ENCODE measurements at places on chromosomes 5 and 9.

DNA sequence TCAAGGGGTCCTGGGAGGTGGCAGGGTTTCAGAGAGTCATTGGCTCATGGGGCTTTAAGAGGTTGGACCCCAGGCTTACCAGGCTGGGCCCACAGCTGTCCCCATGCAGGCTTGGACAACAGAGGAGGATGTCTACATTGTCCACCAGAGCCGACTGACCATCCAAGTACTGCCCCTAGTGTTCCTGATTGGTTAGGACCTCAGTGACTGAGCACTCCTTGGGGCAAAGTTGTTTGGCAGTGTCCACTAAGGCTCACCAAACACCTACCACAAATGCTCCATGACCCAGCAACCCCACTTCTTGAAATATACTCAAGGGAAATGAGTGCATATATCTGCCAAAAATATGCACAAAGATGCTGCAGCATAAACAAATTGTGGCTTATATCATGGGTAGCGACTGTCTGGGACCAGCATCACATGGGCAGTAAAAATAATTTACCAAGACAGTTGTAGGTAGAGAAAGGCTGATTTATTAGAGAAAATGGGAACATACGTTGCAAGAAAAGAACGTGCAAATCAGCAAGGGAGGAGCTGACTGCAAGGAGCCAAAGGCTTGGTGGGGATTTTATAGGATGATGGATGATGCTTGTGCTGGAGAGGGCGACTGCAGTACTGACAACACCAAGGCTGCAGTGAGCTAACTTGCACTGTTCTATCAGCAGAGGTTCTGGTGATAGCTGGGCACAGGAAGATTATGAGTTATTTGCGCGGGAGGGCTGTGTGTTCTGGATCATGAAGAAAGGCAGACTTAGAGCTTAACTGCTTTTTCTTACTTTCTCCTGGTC lies 265.2 kb downstream of the GADD45G start:
- DNase-seq: no peak

DNA sequence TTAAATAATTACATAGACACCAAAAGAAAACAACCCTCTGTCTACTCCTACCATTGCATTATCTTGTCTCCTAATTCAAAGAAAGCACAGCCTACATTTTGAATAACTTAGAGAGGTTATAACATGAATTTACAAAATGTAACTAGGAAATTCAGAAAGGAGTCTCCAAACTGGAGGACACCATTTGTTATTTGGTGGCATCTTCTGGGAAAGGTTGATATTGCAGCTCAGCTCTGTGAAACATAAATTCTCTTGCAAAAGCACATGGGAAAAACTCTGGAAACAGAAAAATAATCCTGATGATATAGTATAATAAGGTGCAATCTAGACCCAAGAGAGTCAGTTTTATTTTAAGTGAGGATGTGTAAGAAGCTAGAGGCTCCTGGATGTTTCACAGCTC lies 215.3 kb downstream of the MLLT3 start:
- DNase-seq: no peak

- no peak for DNase-seq
Measured at GRCh38 chr9:32247168-32247567, 137.3 kb upstream of the ACO1 start.

GRCh38 chr5:151730381-151730780 lies 28.1 kb downstream of the ATOX1 start:
- no peak for DNase-seq

GRCh38 chr9:116792271-116792670 lies 105.2 kb downstream of the TRIM32 start:
- DNase-seq: no peak

GRCh38 chr5:111733571-111733970 lies 23.4 kb downstream of the NREP start:
- DNase-seq: no peak

DNA sequence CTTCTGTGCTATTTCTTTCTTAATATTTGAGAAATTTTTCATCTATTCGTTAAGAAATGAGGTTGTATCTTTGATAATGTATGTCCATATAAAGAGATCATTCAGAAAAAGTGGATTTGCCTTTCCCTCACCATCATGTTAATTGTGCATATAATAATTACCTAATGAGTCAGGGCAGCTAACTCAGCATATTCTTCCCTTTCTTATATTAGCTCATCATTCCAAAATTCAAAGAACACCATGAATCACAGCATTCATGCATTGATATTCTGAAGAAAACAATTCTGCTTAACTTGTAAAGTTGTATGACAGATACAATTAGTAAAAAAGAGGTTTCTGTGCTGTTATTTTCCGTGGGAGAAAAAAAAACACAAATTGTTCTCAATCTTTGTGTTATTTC lies 630.6 kb downstream of the TLE1 start:
- no peak for DNase-seq

DNA sequence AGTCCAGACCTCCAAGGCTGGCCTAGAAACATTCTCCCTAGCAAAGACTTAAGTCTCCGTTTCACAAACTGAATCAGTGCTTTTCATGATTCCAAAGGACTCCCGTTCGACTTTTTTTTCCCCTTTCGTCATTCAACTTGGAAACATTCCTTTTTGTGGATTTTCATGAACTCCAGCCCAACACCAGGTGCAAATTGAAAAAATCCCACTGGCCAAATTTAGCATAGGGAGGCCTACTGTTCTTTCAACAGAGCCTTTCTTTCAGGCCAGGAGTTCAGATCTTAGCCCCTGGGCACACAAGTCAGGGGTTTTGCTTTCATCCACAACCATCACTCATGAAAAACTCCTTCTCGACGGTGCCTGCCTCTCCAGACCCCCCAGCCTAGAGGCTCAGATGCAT lies 285.3 kb downstream of the PIK3R1 start:
- no peak for DNase-seq

DNA sequence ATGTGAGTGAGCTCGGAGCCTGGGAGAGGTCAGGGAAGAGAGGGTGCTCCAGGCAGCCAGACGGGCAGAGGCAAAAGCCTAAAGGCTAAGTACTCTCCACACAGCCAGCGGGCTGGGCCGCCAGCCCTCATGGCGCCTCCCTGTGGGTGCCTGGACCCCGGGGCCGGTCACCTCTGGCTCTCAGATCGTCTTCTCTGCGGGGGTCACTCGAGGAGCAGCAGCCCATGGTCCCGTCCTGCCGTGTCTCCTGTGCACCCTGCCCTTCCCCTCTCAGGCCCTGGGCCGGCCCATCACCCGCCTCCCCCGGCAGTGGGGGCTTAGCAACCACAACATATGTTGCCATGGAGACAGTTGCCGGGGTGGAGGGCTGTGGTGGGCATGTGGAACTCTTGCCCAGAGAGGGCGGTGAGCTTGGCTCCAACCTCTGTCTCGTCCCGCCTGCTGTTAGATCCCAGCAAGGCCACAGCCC lies 4.2 kb downstream of the AK1 start:
- no peak for DNase-seq

DNA sequence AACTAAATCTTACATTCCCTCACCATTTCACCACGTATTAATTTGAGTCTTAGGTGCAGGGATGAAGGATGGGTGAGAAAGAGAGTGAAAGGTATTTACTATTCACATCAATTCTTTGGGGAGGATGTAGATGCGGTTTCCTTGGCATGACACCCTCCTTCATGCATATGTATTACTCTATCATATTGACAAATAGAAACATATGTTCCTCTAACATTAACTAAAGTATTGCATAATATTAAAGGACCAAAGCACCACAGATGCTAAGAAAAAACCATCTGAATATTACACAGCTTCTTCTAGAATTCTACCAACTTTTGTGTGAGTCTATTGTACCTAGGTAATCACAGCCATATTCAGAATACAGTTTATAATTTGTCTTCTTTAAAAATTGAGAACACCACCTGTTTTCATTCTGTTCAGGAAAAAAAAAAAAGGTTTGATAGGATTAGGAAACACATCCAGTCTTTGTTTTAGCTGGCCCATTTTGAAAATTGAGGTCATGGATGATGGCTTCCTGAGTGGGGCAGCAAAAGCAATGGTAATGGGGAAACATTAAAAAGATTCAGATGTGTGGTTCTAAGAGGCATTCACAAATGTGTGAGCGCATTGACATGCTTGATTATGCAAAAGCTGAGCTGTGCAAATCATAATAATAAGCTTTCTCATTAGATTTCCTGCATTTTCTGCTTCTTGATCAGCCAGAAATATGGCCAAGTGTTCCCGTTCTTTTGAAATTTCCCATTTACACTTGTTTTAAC lies 1011.5 kb upstream of the NUDT12 start:
- no peak for DNase-seq

- DNase-seq: no peak
Measured at GRCh38 chr9:85046475-85046874, 376.9 kb downstream of the NTRK2 start.

DNA sequence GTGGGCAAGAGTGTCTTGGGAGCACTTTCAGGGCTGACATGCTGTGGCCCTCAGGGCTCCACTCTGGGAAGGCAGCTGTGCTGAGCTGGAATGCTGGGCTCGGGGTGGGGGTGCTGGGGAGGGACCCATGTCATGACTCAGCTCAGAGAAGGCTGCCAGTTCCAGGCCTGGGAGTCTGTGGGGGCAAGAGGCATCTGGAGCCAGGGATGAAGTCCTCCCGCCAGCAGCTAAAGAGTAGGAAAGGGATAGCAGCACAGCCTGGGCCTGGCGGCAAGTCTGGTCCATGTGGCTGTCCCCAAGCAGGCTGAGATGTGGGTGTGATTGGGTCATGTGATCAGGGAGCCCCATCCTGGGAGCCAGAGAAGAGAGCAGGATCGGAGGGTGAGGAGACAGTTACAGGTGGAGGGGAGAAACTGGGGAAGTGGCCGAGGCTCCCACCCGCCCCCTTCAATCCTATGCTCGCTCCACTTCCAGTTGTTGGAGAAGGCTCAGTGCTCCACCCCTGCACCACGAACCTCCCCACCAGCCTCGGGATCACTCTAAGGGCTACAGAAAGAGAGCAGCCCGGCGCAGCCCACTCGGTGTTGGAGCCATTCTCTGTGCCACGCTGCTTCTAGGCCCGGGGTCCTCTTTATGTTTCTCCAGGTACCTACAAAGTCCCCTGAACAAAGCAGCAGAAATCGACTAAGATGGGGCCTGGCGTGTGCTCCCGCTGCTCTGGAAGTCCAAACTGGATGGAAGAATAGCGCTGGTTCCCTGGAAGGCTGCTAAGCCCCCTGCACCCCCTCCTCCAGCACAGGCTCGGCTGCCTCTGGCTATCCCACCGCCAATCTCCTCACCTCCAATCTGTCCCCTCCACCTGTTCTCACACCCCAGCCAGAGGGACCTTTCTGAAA lies 12.0 kb downstream of the PDGFRB start:
- no peak for DNase-seq

- DNase-seq: no peak
Measured at GRCh38 chr9:7088611-7089010, 330.8 kb downstream of the KDM4C start.

DNA sequence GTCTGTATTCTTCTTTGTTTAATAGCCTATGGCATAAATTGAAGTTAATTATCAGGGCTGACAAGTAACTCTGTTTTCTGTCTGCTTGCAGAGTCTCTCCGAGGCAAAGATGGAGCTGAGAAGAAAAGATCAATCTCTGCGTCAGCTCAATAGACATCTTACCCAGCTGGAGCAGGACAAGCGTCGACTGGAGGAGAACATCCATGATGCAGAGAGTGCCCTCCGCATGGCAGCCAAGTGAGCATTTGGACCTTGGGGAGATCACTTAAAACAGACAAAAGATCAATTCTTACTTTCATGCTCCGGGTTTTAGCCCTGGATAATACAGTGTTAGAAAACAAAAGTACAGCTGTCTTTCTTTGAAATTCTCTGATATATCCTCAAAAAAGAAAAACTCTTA lies 293.8 kb downstream of the CCDC171 start:
- DNase-seq: no peak

GRCh38 chr5:125655156-125655555 lies 768.1 kb upstream of the GRAMD2B start:
- DNase-seq: no peak

- no peak for DNase-seq
Measured at GRCh38 chr5:152864447-152864846, 459.4 kb upstream of the NMUR2 start.

GRCh38 chr5:143521141-143521540 lies 117.7 kb upstream of the NR3C1 start:
- DNase-seq: no peak

- DNase-seq: peak; percentile 28
Measured at GRCh38 chr9:61671276-61671973, 481.6 kb downstream of the SPATA31A7 start.

GRCh38 chr5:172499287-172499686 lies 45.0 kb upstream of the SH3PXD2B start:
- DNase-seq: peak; percentile 15

DNA sequence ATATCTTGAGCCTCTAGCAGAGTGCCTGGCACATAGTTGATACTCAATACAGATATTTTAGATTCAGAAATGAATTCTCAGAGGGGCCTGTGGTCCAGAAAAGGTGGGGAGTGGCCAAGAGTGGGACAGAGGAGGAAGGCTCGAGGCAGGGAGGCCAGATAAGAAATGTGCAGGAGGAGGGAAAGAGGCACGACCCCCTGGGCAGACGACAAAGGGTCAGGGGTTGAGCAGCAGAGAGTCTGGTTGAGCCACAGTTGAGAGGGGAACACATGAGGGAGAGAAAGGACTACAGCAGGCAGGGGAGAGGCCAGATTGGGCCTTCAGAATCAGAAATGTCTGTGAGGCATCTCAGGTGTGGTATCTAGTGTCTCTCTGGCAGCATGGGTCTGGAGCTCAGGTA lies 89.1 kb downstream of the PSD2 start:
- no peak for DNase-seq

DNA sequence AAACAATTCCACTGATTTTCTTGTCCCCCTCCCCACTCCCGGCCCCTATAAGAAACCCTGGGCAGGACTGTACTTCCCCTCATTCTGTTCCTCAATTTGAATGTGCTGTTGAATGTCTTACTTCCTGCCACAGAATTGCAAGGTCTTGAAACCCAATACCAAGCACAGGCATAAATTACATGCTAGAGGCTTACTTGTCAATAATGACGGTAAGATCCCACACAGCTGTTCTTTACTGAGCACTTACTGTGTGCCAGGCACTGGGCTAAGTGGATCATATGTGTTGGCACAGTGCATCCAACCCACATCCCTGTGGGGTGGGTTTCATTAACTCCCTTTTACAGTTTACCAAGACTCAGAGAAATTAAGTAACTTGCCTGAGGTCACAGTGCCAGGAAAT lies 63.4 kb downstream of the MVB12B start:
- no peak for DNase-seq

DNA sequence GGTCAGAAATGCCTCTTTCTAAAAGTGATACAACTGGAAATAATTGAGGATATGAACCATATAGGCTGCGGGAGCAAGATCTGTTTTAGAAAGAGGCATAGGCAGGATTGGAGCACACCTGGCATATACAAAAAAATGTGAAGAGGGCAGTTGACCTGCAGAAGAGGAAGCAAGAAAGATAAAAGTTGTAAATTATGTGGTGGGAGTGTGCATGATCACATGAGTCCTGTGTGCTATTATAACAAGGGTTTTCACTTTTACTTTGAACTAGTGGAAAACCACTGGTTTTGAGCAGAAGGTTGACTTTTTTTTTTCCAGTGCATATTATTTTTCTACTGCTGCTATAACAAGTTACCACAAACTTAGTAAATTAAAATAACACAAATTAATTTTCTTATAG lies 489.3 kb downstream of the ANXA1 start:
- DNase-seq: no peak

GRCh38 chr5:134246771-134247427 lies 21.0 kb upstream of the PPP2CA start:
- DNase-seq: no peak
